ENCODE measurements at places on chromosomes 7 and 10. TPM values are rescaled to one million over a fixed set of nuclear protein-coding genes. Genes with fewer than 3 reads are reported as not detected.
A peak's percentile ranks its signal among the peaks of the same experiment; 100 is the strongest.

DNA sequence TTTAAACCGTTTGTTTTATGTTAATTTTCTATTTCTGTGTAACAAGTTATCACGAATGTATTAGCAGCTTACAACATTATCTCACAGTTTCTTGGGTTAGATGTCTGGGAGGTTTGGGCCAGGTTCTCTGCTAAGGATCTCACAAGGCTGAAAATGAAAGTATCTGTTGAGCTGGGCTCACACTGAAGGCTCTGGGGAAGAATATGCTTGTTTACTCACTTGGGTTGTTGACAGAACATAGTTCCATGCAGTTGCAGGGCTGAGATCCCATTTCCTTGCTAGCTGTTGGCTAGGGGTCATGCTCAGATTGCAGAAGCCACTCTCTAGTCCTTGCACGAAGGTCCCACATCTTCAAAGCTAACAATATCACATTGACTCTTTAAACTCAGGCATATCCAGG, 266.6 kb upstream of the GNAI1 start:
- no peak overlapping the region for H3K27ac ChIP-seq
- no peak for DNase-seq
- H3K27me3 ChIP-seq = no peaks in the 10 kb centered on the region
- H3K4me3 ChIP-seq = no peak overlapping the region
- H3K36me3 ChIP-seq = no peaks in the 10 kb centered on the region

DNA sequence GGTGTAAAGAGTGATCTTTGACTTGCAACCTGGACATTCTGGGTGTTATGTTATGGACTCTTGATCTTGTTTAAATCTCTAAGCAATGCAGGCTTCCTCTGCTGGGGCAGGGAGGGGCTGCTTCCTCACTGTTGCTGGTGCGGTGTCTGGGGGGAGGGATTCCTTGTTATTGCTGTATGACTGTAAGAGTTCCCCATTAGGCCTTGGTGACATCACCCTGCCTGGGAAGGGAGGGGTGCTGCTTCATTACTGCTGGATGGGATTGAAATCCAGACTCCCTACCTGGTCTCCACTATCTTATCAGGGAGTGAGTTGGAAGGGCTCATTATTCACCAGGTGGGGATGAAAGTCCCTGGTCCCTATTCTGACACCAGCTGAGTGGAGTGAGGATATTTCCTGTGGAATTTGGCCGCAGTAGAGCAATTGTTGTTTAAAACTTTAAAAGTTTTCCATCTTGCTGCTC, 8.8 kb downstream of the OGDH start:
- peak overlapping the region; percentile 46 for H3K27ac ChIP-seq
- DNase-seq = no peak
- no peaks in the 10 kb centered on the region for H3K27me3 ChIP-seq
- peaks cover 7% of the 10 kb centered on the region for H3K36me3 ChIP-seq

DNA sequence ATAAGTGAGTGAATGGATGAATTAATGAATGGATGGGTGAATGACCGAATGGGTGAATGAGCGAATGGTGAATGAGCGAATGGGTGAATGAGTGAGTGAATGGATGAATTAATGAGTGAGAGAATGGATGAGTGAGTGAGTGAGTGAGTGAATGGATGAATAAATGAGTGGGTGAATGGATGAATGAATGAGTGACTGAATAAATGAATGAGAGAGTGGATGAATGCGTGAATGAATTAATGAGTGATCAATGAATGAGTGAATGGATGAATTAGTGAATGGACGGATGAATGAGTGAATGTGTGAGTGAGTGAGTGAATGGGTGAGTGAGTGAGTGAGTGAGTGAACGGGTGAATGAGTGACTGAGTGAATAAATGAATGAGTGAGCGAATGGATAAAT, 49.5 kb upstream of the HMX3 start:
- H3K36me3 ChIP-seq = no peaks in the 10 kb centered on the region
- no peaks in the 10 kb centered on the region for H3K4me1 ChIP-seq
- no peak overlapping the region for H3K4me3 ChIP-seq
- no peak overlapping the region for H3K27ac ChIP-seq
- H3K27me3 ChIP-seq = no peaks in the 10 kb centered on the region

- H3K4me1 ChIP-seq = no peaks in the 10 kb centered on the region
- H3K27ac ChIP-seq = no peak overlapping the region
- H3K4me3 ChIP-seq = no peak overlapping the region
- no peak for DNase-seq
- H3K27me3 ChIP-seq = no peaks in the 10 kb centered on the region
These were observed 18.5 kb downstream of the CSGALNACT2 start for GRCh38 chr10:43156590-43157341.

DNA sequence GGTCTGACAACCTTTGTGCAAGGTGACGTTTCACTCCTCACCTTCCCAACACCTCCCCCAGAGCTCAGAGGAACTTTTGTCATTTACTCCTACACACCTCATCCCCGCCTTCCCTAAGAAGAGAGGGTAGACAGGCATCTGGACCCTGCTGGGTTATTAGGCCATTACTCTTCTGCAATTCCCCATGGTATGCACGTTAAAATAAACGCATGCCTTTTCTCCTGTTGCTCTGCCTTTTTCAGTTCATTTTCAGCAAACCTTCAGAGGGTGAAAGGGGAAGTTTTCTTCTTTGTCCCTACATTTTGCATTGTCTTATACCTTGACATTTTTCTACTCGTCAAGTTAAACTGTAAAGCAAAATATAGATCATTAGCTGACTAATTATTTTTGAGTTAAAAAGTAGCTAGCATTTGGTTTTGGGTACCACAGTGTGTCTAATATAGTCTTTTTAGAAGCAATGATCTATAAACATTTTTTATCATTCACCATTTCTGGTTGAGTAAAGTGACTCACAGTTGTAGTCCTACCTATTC, 10.5 kb upstream of the EDRF1 start:
- H3K27ac ChIP-seq = no peak overlapping the region
- peak; percentile 27 for DNase-seq
- H3K4me1 ChIP-seq = no peaks in the 10 kb centered on the region
- H3K27me3 ChIP-seq = no peaks in the 10 kb centered on the region

- peaks cover 2% of the 10 kb centered on the region for H3K27me3 ChIP-seq
- H3K27ac ChIP-seq = no peak within 1 kb of the TSS
- H3K36me3 ChIP-seq = no peaks in the 10 kb centered on the region
- no peak for DNase-seq
These were observed at the start of gene GFRA1 for GRCh38 chr10:116272440-116273283. Gene GFRA1, minus strand, starts transcription at chr10:116273206. Its CDS starts 1,177 bp downstream, at chr10:116272029.

DNA sequence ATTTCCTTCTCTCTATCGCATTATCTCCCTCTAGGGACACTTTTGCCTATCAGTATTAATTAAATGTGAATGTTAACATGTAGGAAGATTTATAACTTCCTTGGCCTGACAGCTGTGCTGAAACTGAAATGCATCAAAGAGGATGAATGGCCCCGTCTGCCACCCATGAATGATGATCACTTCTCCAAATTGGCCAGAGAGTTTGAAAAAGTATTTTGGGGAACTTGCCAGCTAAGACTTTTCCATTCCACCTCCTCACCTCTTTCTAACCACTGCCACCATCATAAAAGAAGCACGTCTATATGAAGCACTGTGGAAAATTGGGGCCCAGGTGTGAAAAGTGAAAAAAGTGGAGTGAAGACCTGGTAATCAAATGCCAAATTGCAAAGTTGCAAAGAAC, 25.4 kb upstream of the ST8SIA6 start:
- H3K27me3 ChIP-seq = no peaks in the 10 kb centered on the region
- no peak overlapping the region for H3K4me3 ChIP-seq
- no peak overlapping the region for H3K27ac ChIP-seq
- H3K36me3 ChIP-seq = no peaks in the 10 kb centered on the region

- no peaks in the 10 kb centered on the region for H3K4me1 ChIP-seq
- DNase-seq = no peak
- no peaks in the 10 kb centered on the region for H3K27me3 ChIP-seq
- no peak overlapping the region for H3K4me3 ChIP-seq
These were observed 196.3 kb downstream of the DNAJC1 start for GRCh38 chr10:21807180-21807579.

- no peak overlapping the region for H3K4me3 ChIP-seq
- no peak for DNase-seq
- no peaks in the 10 kb centered on the region for H3K4me1 ChIP-seq
- peaks cover 17% of the 10 kb centered on the region for H3K36me3 ChIP-seq
- H3K27me3 ChIP-seq = no peaks in the 10 kb centered on the region
- no peak overlapping the region for H3K27ac ChIP-seq
These were observed 20.0 kb downstream of the GUSB start for GRCh38 chr7:65962033-65962432.

GRCh38 chr10:88118729-88119128, 255.3 kb downstream of the PTEN start:
- H3K4me3 ChIP-seq = no peak overlapping the region
- peak overlapping the region; percentile 57 for H3K27ac ChIP-seq
- H3K36me3 ChIP-seq = no peaks in the 10 kb centered on the region
- no peak for DNase-seq

IKZF1 gene
- total RNA-seq = 131 TPM

PFKP gene
- total RNA-seq = 129 TPM

TBX20 gene
- total RNA-seq = not detected

TMEM130 gene
- total RNA-seq = not detected

PCLO gene
- 0.03 TPM for total RNA-seq

TMEM176A gene
- not detected for total RNA-seq

POP7 gene
- total RNA-seq = 58.8 TPM

MSMB gene
- total RNA-seq = not detected

FAM25C gene
- total RNA-seq = not detected
